ENCODE measurements at places on chromosomes 2 and 18.

GRCh38 chr2:53969285-53969967 is 1.4 kb downstream of the PSME4 start:
- peak; percentile 47 for DNase-seq

- no peak for DNase-seq
Measured at GRCh38 chr18:7957297-7957696, 390.2 kb downstream of the PTPRM start.

- DNase-seq = no peak
Measured at GRCh38 chr2:162890690-162891311, 52.2 kb upstream of the KCNH7 start.

GRCh38 chr2:127044165-127044718 is 62.7 kb downstream of the BIN1 start:
- DNase-seq = no peak

DNA sequence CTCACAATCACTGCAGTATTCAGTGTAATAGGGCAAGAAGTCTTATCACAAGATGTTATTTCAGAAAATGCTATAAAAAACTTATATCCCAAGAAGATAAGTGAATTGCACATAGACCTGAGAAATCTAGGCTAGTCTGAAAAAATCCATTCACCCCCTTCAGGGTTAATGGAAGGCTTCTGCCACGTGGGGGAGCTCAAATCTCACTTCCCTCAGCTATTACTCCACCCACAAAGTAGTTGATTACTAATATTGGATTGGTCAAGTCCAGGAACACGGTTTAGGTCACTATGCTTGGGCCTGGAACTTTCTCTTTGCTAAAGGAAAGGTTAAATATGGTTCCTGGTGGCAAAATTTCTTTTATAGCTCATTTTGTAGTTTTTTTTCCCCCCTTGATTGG is 51.2 kb upstream of the ADAM23 start:
- DNase-seq = no peak

DNA sequence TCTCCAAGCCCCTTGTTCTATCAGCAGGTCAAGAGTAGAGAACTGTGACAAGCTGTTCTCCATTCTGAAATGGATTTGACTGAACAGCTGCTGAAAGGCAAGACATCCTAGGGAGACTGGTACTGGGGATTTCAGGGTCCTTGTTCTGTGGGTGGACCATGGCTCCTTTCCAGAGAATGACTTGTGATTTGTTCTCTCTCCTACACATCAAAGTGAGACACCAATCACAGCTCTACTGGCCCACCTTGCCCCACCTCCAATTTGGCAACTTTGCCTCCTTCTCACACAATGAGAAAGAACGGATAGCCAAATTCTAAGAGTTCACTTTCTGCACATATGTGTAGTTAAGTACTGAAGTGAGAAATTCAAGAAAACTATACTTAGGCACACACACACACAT is 67.4 kb downstream of the BCL11A start:
- no peak for DNase-seq

DNA sequence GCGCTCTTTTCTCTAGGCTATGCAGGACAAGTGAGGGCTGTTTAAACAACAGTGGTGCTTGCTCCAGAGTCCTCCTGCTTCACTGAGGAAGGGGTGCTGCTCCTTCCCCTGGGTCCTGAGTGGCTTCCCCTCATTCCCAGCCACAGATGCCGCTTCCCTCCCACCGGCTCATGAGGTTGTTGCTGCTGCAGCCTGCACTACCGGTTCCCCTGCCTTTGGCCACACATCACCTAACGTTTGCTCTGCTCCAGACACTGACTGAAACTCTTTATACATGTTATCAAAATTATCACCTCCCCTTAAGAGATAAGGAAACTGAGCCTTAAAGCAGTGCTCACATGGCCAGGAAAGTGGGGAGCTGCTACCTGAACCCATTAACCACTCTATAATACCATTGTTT is 130.8 kb upstream of the LGALSL start:
- no peak for DNase-seq

DNA sequence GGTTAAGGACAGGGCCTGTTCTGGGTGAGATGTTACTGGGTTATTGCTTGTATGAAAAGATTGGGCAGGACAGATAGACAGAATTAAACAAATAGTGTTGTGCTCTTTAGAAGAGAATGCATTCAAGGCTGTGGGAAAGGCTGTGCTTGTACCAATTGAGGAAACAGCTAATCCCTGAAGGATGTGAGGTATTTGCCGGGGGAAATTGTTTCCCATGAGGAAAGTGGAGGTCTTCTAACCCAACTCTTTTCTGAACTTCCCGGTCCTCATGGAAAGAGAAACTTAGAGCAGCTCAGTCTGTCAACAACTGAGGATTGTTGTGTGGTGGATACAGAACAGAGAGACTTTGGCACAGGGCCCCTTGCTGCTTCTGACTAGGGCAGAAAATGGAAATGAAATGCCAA is 9.5 kb downstream of the SLC1A4 start:
- DNase-seq = no peak

DNA sequence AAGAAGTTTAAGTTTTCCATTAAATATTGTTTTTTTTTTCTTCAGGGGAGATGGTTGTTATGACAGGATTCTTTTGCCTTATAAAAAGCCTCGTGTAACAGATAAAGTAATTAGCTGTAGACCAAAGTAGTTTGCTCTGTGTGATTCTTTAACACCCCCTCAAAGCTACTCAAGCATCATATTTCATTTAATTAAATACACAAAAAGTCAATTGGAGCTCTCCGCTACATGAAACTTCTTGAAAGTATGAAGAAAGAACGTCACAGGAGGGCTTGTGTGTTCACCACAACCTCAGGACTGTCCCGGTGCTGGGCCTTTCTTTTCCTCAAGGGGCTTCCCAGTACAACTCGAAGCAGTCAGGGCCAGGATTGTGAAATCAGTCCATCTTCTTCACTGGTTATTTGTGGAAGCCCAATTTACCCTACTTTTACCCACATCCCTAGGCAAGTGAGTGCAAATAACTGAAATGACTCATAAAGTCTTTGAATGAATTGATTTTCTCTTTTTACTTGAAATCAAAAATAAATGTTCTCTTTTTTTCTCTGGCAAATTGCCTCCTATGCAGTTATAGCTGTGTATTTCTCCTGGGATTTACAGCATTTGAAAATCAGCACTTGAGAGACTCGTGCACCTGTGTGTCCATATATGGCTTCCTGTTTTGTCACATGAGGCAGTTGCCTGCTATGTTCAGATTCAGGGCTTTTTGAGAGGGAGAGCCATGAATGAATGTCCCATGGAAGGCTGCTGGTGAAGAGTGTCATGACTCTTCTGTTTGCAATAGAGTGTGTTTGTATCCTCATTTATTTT is 48.6 kb downstream of the LINC00305 start:
- DNase-seq = no peak

DNA sequence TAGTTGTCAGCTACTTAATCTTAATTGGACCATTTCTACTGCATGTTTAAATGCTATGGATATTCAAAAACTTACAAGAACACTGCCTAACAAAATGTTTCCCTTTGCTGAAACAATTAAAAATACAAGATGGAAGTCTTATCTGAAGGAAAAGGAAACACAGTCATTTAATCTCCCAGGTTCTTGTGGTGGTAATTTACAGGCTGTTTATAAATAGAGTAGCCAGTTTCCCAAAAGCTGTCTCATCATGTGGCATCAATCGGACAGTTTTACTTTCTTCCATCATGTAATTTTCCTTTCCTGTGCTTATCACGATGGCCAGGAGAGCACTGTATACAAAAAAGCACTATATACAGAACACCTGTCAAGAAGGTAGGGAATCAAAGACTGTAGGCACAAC is 368.1 kb downstream of the ZEB2 start:
- no peak for DNase-seq

- DNase-seq = no peak
Measured at GRCh38 chr2:223860809-223861738, 23.7 kb upstream of the AP1S3 start.

- DNase-seq = no peak
Measured at GRCh38 chr2:237882510-237883481, 23.4 kb downstream of the RAMP1 start.

GRCh38 chr18:43917520-43917919 is 640.2 kb upstream of the SYT4 start:
- no peak for DNase-seq
